ENCODE measurements at places on chromosomes 7 and 10. TPM values are rescaled to one million over a fixed set of nuclear protein-coding genes. Genes with fewer than 3 reads are reported as not detected.

- DNase-seq: no peak
Observed at GRCh38 chr10:101881036-101881774, 37.6 kb upstream of the KCNIP2 start.

- DNase-seq: peak; percentile 41
Observed at GRCh38 chr7:112238852-112239610, 32.5 kb downstream of the ZNF277 start.

DNA sequence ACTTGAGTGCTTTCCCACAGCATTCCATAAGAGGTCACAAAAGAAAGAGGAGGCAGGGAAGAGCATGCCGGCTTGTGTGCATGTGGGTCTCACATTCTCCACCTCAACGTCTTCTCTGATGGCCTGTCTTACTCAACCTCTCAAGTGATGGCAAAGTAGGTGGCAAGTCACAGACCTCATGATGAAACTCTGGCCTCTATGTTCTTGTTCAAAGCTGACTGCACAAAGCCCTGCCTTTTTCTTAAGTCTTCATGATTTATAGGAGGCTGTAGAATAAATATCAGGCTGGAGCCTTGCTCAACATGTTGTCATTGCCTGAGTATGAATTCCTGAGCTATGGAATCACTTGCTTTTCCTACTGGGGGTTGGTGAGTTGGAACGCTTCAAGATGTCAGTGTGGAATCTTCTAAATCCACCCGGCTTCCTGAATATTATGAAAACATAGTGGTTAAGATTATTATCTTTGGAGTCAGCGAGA is 213.6 kb upstream of the INHBA start:
- DNase-seq: peak; percentile 99

DNA sequence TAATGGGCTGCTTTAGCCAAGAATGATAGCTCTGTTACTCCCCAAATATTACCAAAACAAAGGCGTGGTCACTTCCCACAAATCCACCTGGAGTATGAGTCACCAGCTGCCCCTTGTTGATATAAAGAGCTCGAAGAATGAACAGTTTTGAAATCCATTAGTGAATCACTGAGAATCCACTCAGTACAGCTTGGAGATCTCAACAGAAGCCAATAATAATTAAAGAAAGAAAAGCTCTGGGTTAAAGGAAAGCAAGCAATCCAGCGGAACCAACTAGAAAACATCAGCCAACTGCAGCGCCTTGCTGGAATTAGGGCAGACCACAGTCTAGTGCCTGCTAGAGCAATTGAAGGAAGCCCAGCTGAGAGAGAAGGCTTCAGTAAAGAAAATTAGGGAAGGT is 576.0 kb upstream of the C7orf33 start:
- DNase-seq: no peak

GRCh38 chr10:99945263-99945662 is 64.5 kb downstream of the DNMBP start:
- peak; percentile 93 for DNase-seq

- no peak for DNase-seq
Observed at GRCh38 chr7:155808549-155809331, 3.5 kb downstream of the SHH start.

- DNase-seq: no peak
Observed at GRCh38 chr10:71645185-71645584, 74.4 kb downstream of the C10orf105 start.

The TSPAN14 gene
- 13.3 TPM for total RNA-seq

The CPA5 gene
- total RNA-seq: under 0.01 TPM
